ENCODE measurements at places on chromosomes 13 and 19. TPM values are rescaled to one million over a fixed set of nuclear protein-coding genes. Genes with fewer than 3 reads are reported as not detected.

The IL11 gene
- 0.26 TPM for total RNA-seq

The CEACAM7 gene
- total RNA-seq = not detected

The TRPC4 gene
- total RNA-seq = 3.3 TPM

The LILRB3 gene
- total RNA-seq = 1.5 TPM

The POU2F2 gene
- total RNA-seq = 1.2 TPM

The PRTN3 gene
- total RNA-seq = 1.2 TPM

The CKAP2 gene
- total RNA-seq = 84.5 TPM

The KIR2DL3 gene
- total RNA-seq = 0.57 TPM

The PGLYRP2 gene
- 0.59 TPM for total RNA-seq

The SOX1 gene
- total RNA-seq = 0.15 TPM

The ZBTB32 gene
- total RNA-seq = 2.1 TPM

The BICRA gene
- total RNA-seq = 2.1 TPM
